ENCODE measurements at places on chromosomes 12 and 14.

DNA sequence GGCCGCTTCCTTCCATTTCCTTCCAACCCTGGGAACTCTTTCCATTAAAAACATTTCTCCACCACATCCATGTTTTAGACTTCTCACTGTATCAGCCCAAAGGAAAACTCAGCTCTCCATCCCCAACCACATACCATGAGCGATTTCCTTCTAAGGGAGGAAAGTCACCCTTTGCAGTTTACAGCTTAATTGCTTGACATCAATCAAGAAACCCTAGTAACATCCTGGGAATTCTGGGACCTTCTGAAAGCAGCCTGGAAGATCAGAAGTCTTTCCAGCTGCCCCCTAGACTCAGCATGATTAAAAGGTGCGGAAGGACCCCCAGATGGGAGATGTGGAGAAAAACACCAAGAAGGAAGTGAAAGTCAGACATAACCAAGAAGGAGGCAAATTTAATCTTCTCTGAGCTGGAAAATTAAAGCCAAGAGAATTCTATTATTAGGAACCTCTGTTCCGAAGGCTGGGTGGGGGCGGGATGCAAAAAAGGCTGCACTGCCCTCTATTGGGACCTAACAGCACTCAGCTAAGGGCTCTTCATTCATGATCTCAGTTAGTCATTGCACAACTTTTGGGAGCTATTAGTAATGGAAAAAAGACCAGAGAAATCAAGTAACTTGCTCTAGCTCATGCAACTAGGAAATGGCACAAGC lies 73.3 kb upstream of the PLXNC1 start:
- DNase-seq, result peak; percentile 3

GRCh38 chr12:122422730-122423257 lies 325 bp upstream of the CLIP1 start:
- peak; percentile 59 for DNase-seq

DNA sequence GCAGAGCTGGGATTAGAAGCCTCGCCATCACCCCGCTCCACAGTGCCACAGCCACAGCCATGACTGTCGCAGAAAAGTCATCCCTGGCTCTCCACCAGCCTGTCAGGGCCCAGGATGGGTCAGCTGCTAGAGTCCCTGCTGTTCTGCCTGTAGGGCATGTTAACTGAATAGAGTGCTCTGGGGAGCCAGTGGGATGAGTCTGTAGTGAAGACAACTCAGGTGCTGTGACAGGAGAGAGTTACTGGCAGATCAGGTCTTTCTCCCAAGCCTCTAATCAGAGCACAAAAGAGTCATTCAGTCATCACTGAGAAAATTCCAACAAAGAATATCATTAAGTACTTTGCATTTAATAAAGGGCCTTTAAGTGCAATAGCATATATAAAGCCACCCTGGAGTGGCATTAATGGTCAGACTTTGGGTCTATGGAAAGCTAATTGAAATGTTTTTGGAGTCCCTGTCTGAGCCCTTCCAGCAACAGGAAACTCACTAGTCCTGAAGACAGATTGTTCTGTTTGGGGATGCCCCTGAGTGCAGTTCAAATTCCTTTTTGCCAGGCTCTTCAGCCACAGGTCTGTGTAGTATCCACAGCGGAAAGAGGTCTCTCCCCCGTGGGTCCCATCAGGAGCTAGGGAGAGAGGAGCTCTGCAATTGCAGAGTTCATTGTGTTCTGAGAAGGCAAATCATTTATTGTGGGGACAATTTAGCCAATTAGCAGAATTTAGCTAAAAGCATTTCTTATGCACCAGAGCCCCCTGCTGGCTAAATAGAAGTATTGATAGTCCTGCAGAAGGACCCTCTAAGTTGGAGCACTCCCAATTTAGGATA lies 45.2 kb upstream of the C14orf132 start:
- DNase-seq, result peak; percentile 27

GRCh38 chr14:49463146-49463545 lies 123.0 kb downstream of the RPS29 start:
- DNase-seq, result no peak

GRCh38 chr12:3333991-3334391 lies 157.0 kb upstream of the PRMT8 start:
- DNase-seq, result no peak

DNA sequence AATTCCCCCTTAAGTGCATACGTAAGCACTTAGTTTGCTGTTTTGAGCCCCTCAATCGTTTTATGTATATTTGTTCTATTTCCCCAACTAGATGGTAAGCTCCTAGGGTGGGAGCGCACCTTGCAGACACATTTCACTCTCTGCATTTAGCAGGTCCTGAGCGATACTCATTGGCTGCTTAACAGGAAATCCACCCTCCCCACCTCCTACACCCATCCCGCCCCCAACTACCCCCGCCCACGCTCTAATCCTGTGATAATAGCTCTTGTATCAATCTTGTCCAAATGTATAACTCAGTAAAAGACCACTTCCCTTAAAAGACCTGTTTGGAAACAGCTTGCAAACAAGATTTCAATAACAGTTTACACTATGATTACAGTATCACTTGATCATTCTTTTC lies 8.1 kb downstream of the LPAR5 start:
- no peak for DNase-seq

DNA sequence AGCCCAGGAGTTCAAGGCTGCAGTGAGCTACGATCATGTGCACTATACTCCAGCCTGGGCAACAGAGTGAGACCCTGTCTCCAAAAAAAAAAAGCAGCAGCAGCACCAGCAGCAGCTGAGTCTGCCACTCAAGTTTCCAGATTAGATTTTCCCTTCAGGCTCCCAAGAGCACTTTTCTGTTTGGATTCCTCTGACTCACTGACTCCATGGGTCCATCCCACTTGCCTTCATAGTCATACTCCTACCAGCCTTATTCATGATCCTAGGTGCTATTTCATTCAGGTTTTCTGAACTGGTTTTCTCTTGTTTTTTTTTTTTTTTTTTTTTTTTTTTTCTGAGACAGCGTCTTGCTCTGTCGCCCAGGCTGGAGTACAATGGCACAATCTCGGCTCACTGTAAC lies 6.8 kb upstream of the TWF1 start:
- no peak for DNase-seq

DNA sequence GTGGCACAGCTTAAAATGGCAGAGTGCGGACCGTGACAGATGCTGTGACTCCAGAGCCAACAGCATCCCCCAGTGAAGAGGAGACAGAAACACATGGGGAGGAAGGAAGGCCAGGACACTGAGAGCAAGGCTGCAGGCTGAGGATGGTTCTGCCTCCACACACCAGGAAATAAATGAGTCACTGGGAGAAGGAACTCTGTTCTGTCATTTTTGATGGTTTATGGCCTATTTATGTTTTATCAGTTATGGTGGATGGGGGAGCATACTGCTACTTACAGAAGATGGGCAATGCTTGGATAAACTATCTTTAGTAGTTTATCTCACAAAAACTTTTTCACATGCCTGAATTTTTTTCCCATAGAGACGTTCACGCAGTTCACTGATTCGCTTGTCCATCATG lies 33.8 kb downstream of the ZFYVE21 start:
- no peak for DNase-seq

- DNase-seq, result no peak
These were observed 76.7 kb downstream of the TBK1 start for GRCh38 chr12:64528616-64529015.

GRCh38 chr12:102174761-102175160 lies 22.9 kb downstream of the PMCH start:
- DNase-seq, result no peak

DNA sequence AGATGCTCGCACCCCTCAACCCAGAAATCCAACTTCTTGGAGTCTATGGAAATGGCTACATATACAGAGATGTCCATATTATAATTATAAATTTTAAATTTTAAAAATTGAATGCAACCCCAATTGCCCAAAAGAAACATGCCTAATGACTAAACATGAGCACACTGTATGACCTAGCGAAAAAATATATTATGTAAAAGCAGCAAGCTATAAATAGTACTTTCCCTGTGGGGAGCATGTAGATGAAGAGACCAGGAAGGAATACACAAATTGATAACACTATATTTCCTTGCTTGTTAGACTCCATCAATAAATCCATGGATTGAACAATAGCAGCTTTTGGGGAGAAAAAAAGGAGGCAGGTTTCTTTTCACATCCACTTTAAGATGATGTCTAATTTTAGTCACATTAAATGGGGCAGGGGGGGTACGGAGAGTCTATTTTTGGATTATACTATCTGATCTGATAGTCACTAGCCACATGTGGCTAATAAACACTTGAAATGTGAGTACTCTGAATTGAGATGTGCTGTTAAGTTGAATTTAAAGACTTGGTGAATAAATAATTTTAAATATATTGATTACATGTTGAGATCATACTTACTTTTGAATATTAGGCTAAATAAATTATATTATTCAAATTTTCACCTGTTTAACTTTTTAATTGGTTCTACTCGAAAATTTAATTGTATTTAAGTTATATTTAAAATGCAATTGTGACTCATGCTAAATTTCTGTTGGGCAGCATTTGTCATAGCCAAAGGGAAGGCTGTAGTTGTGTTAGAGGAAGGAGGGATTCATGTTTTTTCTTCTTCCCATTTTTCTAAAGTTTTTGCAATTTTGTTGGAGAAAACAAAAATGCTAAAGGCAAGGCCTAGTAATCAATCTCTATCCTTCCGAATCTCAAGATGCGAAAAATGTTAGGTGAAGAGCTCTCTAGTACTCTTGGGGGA lies 17.5 kb downstream of the MAX start:
- no peak for DNase-seq

DNA sequence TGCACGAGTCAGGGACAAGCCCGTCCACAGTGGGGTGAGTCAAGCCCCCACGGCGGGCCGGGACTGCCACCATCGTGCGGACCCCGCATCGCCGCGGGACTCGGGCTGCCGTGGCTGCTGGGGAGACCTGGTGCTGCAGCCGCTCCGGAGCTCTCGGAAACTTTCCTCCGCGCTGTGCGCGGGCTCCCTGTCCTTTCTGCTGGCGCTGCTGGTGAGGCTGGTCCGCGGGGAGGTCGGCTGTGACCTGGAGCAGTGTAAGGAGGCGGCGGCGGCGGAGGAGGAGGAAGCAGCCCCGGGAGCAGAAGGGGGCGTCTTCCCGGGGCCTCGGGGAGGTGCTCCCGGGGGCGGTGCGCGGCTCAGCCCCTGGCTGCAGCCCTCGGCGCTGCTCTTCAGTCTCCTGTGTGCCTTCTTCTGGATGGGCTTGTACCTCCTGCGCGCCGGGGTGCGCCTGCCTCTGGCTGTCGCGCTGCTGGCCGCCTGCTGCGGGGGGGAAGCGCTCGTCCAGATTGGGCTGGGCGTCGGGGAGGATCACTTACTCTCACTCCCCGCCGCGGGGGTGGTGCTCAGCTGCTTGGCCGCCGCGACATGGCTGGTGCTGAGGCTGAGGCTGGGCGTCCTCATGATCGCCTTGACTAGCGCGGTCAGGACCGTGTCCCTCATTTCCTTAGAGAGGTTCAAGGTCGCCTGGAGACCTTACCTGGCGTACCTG lies 1.1 kb downstream of the PDE3A start:
- peak; percentile 63 for DNase-seq

- DNase-seq, result no peak
These were observed 114.5 kb downstream of the DENND5B start for GRCh38 chr12:31476437-31476836.

GRCh38 chr12:88753066-88753465 lies 172.8 kb upstream of the KITLG start:
- DNase-seq, result peak; percentile 40

DNA sequence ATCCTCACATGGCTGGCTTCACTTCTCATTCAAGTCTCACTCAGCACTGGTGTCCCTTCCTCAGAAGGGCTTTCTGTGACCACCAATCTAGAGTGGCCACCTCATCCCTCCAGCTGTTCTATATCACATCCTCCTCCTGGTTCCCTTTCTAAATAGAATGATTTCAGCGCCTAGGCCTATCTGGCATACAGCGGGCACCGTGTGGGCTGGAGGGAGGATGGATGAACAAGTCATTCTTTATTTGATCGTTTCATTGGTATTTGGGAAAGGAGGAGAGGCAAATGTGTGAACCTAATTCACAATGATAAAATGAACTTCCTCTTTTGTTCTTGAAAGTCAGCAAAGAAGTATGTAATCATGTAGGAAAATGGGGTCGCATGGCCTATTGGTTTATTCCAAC lies 394.2 kb downstream of the DPF3 start:
- DNase-seq, result no peak

DNA sequence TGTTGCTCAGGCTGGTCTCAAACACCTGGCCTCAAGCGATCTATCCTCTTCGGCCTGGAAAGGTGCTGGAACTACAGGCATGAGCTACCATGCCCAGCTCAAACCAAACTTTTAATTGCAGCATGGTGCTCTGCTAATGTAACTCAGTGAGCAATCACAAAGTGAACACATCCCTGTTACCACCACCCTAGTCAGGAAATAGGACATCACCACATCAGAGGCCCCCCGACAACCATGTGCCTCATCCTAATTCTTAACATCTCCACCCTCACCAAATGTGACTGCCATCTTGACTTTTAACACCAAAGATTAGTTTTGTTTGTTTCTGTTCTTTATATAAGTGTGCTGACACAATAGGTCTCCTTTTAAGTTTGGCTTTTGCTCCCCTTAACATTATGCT lies 22.8 kb upstream of the SDR39U1 start:
- DNase-seq, result no peak

- DNase-seq, result peak; percentile 33
These were observed 507 bp downstream of the AHSA1 start for GRCh38 chr14:77458249-77458950.

DNA sequence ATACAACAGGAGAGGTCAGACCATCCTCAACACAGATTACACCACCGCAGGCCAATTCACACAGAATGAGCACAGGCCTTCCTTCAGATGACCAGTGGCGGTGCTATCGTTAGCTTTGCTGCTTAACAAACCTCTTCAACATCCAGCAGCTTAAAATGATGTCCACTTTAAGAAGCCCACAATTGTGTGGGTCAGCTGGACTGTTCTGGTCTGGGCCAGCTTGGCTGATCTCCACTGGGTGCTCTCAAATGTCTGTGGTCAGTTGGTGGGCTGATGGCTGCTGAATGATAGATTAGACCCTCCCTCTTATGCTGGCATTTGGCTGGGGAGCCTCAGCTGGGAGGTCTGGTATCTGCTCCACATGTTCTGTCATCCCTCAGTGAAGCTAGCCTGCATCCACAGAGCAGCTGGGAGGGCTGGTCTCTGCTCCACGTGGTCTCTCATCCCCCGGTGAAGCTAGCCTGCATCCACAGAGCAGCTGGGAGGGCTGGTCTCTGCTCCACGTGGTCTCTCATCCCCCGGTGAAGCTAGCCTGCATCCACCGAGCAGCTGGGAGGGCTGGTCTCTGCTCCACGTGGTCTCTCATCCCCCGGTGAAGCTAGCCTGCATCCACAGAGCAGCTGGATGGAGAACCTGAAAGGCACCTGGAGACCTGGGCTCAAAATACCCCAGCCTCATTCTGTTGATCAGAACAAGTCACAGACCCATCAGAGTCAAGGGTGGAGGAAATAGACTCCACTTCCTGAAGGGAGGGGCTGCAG lies 203.6 kb upstream of the DIO3 start:
- no peak for DNase-seq

DNA sequence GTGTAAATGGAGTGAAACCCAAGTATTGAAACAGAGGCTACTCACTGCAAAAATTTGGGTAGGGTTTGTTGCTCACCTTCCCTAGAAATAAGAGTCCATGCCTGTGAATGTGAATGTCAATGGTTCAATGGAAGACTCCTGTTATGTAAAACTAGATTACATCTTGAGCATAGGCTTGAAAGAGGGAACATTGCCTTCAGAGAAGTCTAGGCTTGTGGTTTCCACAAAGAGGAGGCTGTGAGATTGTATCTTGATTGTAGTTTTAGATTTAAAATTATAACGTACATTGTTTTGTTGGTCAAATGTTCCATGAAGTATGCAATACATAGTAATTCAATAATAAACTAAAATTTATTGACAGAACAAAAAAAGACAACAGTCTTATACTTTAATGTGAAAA lies 413.7 kb upstream of the RPL10L start:
- no peak for DNase-seq

- DNase-seq, result no peak
These were observed 84.6 kb downstream of the WNK1 start for GRCh38 chr12:836952-837351.

Data from Caki2 (cell line).